ENCODE measurements at places on chromosomes 5 and 9.

GRCh38 chr5:133930061-133930812, 38.2 kb downstream of the C5orf15 start:
- peak; percentile 84 for DNase-seq

GRCh38 chr5:81189875-81190498, 43.1 kb upstream of the CKMT2 start:
- no peak for DNase-seq

DNA sequence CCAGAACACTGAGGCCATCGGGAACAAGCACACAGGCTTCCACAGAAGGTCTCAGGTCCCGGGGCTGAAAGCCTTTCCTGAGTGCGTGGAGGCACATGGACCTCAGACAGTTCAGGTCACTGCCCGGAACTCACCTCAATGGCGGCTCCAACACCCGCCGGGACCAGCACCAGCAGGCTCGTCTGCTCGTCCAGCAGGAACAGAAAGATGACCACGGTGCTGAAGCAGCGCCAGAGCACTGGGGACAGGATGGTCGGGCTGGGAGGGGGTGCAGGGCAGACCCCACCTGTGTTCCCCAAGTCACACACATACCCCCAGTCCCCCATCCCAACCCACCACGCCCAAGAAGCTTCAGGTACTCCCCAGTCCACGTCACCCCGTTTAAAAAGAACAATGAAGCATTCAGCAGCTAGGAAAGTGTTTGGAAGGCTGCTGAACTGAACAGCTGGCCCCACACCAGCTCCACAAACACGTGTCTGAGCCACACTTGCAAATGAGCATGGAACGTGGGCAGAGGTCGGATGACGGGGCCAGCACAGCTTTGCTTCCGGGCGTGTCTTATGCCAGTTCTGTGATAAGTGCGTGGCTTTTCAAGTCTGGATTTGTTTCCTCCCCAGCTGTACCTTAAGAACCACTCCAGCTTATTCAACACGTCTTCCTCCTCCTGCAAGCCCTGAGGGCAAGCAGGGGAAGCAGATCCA, 14.6 kb downstream of the CLPTM1L start:
- peak; percentile 41 for DNase-seq

DNA sequence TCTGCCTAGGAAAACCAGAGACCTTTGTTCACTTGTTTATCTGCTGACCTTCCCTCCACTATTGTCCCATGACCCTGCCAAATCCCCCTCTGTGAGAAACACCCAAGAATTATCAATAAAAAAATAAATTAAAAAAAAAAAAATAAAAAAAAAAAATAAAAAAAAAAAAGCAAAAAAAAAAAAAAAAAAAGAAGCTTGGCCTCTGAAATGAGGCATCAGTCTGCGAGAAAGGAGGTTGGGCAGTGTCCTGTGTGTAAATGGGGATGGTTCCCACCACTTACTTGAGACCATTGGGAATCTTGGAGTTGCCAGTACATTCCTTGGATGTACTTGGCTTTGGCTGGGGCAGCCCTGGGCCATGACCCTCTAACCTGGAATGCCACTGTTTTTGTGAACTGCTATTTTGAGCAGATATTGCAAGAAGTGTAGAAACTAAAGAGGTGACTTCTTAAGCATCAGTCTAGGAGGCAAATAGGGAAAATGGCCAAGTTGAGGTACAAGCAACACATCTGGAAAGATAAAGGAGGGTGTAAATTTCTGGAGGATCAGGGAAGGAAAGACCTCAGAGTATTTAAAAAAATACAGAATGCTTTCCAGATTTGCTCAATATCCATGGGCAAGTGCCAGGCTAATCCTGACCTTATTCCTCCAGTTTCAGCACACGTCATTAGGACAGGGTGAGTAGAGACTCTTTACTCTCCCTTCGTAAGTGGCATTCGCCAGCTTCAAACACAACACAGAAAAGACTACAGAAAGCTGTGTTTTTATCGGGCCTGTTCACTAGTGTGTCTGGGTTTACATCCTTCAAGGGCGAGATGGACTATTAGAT, 58.1 kb downstream of the HSPA4 start:
- DNase-seq = no peak

- no peak for DNase-seq
Observed at GRCh38 chr5:111043712-111044506, 27.6 kb upstream of the TSLP start.
